ENCODE measurements at places on chromosomes 13 and 19.

- DNase-seq: no peak
Measured at GRCh38 chr19:8262431-8262830, 45.7 kb downstream of the CD320 start.

DNA sequence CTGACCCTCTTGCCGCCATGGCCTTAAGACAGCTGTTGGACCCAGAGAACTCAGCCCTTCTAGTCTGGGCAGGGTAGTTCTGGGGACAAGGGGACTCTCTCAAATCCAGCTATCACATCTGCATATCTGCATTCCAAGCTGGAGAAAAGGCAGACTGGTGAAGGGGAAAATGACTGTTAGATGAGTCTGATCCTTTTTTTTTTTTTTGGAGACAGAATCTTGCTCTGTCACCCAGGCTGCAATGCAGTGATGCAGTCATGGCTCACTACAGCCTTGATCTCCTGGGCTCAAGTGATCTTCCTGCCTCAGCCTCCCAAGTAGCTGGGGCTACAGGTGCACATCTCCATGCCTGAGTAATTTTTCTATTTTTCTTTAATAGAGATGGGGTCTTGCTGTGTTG is 114.3 kb downstream of the SIPA1L3 start:
- no peak for DNase-seq

DNA sequence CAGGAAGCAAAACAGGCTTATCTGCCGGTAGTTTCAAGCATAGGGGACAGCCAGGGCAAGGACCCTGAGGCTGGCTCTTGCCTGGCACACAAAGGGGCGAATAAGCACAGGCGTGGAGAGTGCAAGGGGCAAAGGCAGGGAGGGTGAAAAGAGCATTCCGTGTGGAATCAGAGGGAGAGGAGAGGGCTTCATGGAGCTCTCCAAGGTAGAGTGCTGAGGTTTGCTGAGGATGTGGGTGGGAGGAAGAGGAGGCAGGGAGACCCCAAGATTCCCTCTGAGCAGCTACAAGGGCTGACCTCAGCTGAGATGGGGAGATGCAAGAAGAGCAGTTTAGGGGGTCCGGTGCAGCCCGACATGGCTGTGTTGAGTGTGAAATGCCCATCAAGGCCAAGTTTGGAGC is 36.5 kb upstream of the ZNRF4 start:
- DNase-seq: no peak

GRCh38 chr19:4115818-4116385 is 8.0 kb downstream of the MAP2K2 start:
- no peak for DNase-seq

GRCh38 chr19:53396525-53396868 is 1.5 kb downstream of the ZNF765 start:
- DNase-seq: no peak

DNA sequence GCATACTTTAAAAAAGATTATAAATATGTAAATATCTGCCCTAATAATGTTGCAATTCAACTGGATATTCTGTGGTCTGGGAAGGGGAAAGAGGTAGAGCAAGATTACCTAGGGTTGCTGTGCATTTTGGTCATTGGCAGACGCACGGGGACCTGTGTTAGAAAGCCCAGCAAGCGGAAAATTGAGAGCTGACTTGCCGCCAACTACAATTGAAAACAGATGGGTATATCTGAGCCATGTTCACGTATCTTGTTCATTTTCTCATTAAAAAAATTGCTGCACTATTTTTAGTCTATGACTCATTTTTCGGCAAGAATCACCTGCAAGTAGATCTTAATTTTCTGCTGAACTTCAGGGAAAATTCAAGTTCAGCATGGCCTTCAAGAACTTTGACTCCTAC is 308.5 kb upstream of the TMTC4 start:
- DNase-seq: no peak

DNA sequence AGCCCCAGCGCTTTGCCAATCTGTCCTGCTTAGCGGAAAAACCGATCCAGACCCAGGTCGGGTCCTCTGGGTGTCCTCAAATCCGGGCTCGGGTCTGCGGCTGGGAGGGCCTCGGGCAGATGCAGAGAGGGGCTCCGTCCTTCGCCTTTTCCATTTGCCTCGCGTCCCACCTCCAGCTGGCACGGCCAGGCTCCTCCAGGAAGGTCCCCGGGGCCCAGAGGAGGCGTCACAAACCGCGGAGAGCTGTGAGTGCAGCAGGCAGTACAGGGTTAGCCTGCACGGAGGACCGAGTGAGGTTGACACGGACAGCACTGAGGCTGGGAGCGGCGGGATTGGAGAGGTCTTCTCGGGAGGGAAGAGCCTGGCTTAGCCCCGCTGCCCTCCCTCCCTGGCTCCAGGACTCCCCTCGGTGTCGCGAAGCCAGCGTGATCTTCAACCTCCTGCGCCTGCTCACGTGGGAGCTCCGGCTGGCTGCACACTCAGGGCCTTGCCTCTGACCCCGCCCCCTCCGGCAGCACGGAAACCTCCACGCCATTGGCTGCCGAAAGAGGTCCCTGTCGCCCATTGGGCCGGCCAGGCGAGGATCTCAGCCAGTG is 2.8 kb upstream of the IFNL2 start:
- no peak for DNase-seq

Measured in activated naive CD4-positive, alpha-beta T cell (primary cell).